HuH-7 (cell line): ENCODE measurements at places on chromosomes 6 and 20.

- DNase-seq, result no peak
Measured at GRCh38 chr6:125421836-125422235, 120.1 kb upstream of the HDDC2 start.

DNA sequence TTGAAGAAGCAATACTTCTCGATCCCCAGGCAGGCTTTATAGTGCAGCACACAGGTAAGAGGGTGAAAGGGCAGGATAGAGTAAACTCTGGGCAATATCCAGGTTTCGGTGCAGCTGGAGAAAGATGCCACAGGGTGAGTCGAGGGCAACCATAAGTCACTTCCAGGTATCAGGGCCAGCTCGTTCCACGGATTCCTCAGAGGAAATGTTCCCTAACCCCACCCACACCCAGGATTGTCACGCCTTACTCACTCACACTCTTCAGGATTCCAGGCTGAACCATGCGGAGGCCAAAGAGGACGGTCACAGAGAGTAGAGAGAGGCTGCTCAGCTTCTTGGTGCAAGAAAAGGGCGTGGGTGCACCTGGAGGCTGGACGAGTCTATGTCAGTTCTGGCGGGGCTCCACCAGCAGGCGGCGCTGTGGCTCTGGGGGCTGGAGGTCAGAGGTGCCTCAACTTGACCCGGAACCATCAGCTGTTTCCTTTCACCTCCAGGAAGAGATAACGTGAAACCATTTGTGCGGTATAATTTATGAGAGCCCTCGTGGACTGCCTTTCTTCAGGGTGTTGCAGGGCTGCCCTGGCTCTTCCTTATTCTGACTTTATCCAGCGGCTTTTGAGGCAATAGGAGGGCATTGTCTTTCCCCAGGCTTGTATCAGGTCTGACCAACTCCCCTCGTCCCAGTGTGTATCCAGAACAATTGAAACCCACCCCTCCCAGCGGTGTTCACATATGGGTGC is 14.5 kb upstream of the WFDC12 start:
- DNase-seq, result peak; percentile 52

- DNase-seq, result peak; percentile 55
Measured at GRCh38 chr6:127515234-127515793, 3.8 kb downstream of the MTCL3 start.

DNA sequence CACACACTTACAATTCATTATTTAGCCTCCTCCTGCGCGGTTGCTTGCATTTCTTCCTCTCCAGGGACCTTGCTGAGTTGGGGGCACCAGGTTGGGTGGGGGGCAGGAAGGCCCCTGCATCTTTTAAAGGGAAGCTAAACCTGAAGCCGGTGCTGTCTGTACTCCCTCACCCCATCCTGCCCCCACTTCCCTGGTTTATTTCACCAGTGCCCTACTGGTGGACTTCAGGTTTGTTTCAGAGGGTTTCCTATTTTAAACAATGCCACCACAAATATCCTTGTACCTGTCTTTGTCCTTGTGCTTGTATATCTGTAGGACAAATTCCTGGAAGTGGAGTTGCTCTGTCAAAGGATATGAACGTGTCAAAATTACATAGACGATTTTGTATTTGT is 21.0 kb downstream of the PTK7 start:
- DNase-seq, result no peak

- no peak for DNase-seq
Measured at GRCh38 chr6:44133981-44134711, 6.8 kb downstream of the TMEM63B start.

DNA sequence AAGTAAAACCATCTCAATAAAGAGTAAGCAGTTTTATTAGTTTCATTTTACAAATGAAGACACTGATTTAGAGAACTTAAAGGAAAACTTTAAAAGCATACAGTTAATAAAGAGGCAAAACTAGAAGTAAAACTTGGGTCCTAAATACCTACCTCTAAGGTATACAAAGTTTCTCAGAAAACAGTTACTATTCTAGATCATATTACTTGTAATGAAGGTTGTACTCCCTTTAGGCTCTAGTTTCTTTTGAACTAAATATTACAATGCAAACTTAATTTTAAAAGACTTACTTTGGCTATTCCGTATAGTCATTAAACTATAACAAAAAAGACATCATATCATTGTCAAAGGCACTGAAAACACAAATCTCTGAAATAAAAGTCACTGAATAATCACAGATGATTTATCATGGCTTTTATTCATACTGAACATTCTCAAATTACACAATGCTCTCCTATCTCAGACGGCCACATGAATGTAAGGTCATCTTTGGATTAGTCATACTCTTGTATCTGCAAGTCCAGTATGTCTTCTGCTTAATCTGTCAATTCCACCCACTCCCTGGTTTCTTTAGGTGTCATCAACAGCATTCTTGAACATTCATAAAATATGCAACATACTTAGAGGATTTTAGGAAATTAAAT is 361.6 kb upstream of the RUNX2 start:
- DNase-seq, result no peak

- peak; percentile 20 for DNase-seq
Measured at GRCh38 chr6:87099472-87099871, 4.6 kb upstream of the CGA start.

- no peak for DNase-seq
Measured at GRCh38 chr6:1605893-1606779, 3.6 kb upstream of the FOXC1 start.

GRCh38 chr20:44959638-44960102 is 527 bp downstream of the TOMM34 start:
- DNase-seq, result peak; percentile 34

DNA sequence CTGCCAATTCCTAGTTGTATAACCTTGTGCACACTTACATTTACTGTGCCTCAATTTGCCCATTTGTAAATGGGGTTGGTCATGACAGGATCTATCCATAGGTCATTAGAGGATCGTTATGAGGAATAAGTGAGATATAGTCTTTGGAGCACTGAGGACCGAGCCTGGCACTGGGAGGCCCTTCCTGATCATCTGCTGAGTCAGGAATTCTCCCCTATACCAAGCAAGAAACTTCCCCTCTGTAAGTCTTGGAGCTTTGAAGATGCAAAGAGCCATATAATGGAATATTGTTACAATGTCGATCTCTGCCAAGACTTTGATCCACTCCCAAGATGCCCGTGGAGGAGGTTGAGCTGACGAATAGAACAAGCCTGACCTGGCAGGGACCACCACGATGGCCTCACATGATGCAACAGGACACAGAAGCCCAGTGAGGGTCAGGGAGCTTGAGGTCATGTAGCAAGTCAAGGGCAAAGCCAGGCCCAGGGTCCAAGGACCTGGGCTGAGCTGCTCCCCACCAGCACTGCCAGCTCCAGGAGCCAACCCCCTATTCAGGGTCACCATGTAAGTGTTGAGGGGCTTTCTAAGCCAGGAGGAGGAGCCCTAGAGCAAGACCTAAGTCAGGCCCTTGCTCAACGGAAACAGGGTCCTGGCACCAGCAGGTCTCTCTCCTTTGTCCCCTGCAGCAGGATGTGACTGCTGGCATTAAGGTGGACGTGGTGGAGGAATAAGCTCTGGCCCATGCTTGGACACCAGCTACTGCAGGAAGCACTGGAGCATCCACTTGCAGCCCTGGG is 16.7 kb downstream of the PDRG1 start:
- DNase-seq, result no peak

GRCh38 chr6:130050230-130050629 is 31.8 kb downstream of the L3MBTL3 start:
- no peak for DNase-seq

- DNase-seq, result no peak
Measured at GRCh38 chr6:13465734-13466133, 21.7 kb downstream of the GFOD1 start.

DNA sequence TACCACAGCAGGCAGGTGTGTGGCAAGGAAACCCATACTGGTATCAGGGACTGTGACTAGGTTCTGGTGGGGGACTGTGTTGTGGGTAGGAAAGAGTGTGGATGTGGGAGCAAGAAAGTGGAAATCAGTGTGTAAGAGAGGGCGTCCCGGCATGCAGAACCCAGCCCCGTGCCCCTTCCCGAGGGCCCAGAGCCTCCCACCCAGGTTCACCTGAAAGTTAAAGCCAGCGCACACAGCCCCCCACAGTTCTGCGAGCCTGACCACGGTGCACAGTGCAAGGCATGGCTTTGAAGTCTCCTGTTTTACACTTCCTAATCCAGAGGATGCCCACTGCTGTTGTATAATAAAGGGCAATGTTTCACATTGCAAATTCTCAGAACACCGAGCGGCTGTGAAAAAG is 22.7 kb downstream of the MAFB start:
- DNase-seq, result no peak

- DNase-seq, result no peak
Measured at GRCh38 chr6:30554962-30555815, 1.1 kb downstream of the GNL1 start.

DNA sequence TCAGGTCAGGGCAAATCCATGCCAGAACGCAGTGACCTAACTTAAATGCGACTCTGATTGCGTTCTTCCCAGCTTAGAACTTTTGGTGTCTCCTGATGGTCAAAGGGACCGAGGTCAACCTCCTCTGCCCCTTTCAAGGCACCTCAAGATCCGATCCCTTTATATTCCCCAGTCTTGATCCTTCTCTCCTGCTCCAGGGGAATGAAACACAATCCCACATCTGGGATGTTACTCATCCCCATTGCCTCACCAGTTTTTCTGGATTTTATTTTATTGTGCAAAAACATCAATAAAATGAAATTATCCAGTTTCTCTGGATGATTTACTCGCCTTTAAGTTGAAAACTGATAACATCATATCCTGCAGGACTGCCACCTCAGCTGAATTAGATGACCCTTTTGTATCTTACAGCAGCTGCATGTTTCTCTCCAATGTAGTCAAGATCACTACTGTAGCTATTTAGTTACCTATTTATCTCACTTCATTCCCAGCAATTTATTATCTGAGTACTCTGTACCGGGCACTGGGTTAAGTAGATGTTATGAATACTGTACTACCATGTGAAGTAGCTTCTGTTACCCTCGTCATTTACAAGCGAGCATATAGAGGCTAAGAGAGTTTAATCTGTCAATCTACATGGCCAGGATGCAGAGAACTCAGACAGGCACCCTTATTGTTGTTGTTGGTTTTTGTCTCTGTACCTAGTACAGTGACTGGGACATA is 44.0 kb downstream of the IRAK1BP1 start:
- no peak for DNase-seq

DNA sequence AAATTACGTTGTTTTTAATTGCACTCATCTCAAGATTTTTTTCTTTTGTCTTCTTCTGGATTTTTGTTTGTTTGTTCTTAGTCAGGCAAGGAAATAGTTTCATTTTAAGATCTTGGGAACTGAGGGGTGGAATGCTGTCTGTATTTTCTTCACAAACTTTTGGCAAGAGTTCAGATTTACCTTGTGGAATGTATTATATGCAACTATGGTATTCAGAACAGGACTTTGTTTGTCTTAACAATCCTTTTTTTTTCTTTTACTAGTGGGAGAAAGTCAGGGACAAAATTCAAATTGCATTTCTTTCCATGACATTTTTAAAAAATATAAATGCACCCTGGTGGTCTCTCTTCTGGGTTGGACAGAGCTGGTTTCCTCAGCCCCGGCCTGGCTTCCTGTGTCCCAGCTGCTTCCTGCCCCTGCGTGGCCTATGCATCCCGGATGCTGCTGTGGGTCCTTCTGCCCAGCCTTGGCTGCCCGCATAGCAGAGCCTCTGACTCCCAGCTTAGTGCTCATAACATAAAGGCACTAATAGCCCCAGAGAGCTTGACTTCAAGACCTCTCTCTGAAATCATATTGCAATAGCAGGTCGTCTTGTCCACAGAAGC is 520.7 kb downstream of the QKI start:
- DNase-seq, result no peak

DNA sequence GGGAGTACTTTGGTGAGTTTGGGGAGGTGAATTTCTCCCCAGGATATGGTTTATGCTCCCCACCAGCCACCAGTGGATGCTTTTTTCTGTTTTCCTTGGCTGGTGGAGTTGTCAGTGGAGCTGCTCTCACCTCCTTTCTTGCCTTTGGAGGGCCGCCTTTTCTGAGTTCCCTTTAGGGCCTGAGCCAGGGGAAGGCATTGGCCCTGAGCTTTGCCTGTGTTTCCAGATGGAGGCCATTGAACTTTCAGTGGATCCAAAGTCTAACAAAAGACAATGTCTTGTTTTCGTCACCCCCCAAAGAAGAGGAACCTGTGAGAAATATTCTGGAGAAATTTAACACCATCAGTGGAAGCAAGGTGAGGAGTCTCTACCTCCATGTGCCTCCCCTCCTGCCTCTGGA is 4.4 kb upstream of the TMEM14A start:
- DNase-seq, result no peak

DNA sequence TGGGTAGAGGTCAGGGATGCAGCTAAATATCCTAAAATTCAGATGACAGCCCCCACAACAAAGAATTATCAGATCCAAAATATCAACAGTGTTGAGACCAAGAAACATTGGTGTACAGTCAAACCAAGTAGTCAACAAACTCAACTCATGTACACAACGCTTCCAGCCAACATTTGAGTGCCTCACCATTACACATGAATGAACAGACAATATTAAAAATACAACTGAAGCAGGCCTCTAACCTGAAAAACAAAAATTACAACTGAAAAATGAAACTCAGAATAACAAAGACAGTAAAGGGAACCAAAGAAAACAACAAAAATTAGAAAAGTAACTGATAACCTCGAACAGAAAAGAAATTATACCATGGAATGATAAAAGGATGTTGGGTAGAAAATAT is 46.2 kb downstream of the HACE1 start:
- no peak for DNase-seq

DNA sequence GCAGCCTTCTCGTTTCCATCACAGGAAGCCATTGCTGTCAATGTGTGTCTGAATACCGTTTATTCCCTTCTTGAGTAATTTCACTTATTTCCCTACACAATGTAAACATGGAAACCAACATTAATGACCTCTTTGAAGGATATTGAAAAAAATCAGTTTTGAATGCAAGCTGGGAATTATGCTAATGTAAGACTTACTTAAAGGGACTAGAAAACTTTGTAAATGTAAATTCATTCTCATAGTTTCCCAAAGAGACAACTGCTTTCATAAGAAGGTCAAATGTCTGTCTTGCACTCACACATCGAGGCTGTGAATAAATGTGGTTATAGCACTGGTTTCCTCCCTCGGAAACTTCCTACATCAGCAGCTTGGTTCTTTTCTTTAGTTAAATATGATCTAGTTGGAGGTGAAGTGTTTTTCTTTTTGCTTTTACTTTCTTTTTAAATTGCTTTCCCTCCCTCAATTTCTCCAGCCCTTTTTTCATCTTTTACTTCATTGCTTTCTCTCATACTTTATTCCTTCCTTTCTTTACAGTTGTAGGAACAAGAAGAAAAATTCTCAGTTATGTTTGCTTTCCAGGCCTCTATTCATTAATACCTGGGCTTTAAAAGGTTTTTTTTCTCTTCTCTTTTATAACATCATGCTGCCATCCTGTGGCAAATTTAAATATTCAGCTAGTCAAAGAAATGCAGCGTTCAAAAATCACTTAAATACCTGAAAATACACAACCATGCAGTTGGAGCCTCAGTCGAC is 108.3 kb downstream of the TNFAIP3 start:
- DNase-seq, result no peak

- no peak for DNase-seq
Measured at GRCh38 chr6:901696-902460, 208.9 kb upstream of the EXOC2 start.
